ENCODE measurements at places on chromosomes 2 and 18.

GRCh38 chr2:23452372-23452771, 67.4 kb downstream of the KLHL29 start:
- DNase-seq: no peak

DNA sequence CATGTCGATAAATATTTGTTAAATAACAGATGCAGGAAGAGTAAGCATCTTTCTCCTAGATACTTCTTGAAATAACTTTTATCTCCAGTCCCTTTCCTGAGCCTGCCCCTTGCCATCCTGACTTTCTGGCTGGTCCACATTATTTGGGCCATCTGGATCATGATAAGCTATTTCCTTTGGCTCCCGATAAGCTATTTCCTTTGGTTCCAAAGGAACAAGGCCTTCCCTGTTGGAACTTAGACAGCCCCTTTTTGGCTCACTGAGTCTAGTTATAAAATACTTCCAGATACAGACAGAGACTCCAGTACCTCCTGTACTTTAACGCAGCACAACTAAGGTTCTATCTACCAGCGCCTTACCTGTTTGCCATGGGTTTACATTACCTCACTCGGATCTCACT, 205.3 kb upstream of the CCDC150 start:
- DNase-seq: no peak

GRCh38 chr2:16138811-16139662, 198.7 kb downstream of the MYCN start:
- no peak for DNase-seq

DNA sequence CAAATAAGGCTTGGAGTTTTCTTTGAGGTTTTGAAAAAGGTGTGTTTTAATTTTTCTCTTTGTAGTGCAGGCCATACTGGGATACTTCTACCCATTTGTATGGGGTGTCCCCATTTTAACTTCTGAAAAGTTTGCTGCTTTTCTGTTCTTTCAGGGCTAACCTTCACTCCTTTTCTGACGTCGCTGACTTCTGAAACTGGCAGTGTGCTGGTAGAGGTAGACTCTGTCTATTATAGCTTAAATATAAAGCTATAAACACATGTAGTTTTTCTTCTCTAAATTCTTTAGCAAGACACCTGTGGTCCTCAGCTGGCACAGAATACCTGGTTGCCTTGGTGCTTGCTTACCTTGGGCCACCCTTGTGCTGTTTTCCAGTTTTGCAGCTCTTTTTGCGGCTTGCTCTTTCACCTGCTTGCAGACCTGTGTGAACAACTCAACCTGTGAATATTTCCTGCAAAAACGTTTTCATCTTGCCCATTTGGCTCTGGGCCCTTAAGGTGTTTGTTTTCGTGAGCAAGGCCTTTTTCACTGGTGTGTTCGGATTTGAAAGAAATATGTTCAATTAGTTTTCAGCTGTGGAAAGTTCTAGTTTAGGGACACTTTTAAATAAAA, 42.2 kb downstream of the PHLPP1 start:
- DNase-seq: no peak

DNA sequence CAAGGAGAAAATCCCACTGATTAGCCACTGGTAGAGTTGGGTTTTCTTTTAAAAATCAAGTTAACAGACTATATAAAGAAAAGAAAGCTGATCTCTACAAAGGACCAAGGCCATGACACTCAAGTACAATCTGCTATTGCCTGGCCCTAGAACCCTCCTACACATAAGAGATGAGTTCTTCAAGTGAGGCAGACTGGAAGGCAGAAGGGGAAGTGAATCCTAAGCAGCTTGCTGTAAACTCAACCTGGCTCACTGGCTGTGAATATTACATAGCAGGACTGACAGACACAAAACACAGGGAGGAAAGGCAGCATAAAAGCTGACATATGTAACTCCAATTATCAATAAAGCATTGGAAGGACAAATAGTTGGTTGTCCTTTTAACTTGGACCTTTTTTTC, 65.4 kb downstream of the TRIP12 start:
- DNase-seq: no peak

DNA sequence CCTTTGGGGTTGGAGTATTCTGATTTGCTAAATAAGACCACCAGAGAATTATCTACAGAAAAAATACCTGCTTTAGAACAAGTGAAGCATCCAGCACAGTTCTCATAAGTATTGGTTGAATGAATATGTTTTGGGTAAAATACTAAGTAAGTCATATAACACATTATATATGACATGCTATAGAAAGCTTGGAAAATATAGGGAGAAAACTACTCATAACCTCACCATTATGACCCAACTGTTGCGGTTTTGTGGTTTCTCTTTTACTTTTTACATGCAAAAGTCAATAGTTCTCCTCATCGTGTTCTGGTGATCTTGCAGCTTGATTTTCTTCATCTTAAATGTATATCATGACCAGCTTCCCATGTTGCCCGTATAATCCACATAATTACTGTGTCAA, 66.2 kb downstream of the DIPK1C start:
- no peak for DNase-seq

GRCh38 chr2:111226876-111227700, 106.4 kb downstream of the BCL2L11 start:
- DNase-seq: no peak

GRCh38 chr2:233350708-233351107, 3.6 kb upstream of the DGKD start:
- peak; percentile 99 for DNase-seq

- no peak for DNase-seq
Observed at GRCh38 chr18:6052449-6052913, 157.2 kb upstream of the TMEM200C start.

- no peak for DNase-seq
Observed at GRCh38 chr18:12911025-12911928, 27.2 kb upstream of the PTPN2 start.
